Left renal cortex interstitium (tissue), 4 donors: ENCODE measurements at places on chromosomes 6 and 20.

DNA sequence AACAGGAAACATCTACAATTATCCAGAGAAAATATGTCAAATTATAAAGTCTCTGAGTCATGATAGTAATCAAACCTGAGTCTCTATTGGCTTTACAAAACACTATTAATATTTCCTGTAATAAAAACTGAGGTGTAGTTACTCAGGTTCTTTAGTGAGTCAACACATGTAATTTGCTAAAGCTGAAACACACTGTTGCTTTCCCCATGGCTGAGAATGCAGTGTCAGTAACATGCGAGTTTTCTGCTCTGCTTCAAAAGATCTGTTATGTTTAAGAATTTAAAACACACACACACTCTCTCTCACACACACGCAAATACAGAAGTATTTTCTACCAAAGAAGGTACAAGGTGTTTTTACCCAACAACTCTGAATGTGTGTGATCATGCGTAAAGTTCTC, 38.6 kb downstream of the ATXN1 start:
- no peak for DNase-seq

DNA sequence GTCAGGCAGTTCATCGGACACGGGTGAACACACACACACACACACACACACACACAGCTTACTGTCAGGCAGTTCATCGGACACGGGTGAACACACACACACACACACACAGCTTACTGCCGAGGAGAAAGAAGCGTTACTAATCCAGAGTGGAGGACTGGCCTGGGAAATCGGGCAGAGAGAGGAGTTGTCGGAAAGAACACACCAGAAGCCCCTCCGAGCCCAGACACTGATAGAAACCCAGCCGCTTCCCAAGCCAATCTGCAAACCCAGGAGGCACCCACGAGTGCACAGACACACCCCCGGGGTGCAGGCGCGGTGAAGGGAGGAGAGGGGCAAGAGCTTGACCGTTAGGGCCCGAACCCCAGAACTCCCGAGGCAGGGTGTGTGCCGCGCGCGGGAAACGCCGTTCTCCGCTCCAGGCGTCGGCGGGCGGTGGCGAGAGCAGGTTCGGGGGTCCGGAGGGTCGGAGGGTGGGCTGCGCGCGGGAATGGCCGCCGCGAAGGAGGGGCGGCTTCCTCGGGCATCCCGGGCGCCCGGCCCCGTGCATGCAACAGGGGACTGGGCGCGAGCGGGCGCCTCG, 636 bp downstream of the ELOVL2 start:
- peak; percentile 55 for DNase-seq

DNA sequence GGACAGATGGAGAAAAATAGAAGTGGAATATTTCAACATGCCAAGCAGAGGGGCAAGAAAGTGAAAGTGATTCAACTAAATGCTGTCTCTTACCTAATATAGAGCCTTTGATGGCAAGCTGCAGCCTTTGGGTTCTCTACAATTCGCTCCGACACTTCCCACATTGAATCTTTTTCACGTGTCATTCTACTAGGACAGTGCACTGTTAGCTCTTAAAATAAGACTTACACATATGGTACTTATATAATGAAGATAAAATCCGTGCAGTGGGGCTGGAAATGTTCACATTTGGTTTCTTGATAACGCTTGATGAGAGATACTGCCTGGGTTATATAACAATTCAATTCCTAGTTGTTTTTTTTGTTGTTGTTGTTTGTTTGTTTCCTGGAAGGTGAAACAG, 502.4 kb downstream of the LMBRD1 start:
- DNase-seq: no peak

DNA sequence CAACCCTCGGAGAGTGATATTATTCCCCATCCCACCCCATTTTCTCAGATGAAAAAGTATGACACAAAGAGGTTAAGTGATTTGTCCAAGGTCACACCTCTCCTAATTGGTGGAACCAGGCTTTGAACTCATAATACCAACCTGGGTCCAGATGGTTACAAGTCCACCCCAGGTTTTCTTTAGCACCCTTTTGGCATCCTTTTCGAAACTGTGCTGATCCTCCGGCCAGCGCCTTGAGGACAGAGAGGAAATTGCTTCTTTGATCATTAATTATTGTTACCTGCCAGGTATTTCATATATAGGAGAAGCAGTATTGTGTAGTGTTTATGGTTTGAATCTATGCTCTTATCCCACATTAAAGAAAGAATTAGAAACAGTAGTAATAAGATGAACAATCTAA, 29.3 kb upstream of the PDYN start:
- no peak for DNase-seq

DNA sequence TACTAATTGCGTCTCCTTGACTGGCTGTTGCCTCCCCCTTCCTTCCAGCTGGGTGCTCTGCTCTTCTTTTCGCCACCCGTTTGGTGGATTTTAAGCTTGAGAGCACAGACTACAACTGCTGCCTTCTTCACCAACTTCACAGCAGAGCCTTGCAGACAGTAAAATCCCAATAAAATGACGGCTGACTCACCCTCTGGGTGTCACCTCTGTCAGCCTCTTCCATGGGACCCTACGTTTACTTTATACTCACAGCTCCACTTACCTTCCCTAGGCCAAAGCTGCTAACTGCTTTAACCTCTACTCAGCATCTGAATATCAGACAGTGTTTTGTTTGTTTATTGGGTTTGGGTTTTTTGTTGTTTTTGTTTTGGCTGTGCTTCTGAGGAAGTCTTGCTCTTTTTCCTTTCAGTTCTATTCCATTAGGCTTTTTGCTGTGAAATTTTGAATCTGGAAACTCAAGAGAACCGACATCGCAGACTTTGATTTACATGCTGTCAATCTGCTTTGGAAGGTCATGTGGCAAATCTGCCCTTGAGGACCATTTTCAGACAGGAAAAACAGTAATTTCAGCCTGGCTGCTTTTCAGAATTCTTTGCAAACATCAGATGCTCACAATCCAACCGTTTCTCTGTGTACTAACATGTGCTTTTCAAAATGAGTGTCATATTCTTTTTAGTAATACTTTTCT, 2.4 kb downstream of the AGPAT4 start:
- no peak for DNase-seq

DNA sequence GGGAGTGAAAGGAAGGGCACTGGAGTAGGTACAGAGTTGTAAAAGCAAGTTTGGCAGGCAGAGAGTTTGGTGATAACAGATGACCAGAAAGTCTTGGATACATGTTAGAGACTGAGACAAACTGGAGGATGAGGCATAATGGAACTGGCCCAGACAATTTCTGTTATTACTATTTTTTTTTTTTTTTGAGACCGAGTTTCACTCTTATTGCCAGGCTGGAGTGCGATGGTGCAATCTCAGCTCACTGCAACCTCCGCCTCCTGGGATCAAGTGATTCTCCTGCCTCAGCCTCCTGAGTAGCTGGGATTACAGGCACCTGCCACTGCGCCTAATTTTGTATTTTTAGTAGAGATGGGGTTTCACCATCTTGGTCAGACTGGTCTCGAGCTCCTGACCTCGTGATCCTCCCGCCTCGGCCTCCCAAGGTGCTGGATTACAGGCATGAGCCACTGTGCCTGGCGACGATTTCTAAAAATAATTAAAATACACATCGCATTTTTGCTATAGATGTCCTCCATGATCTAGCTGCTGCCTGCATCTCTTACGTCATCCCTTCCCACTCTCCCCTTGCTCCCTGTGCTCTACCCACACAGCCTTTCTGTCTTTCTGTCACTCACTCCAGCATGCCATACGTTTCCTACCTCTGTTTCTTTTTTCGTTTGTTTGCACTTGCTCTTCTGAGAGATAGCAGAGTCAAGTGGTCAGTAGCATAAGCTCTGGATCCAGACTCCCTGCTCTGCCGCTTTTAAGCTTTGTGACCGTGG, 23.5 kb downstream of the MAPK14 start:
- DNase-seq: no peak

- DNase-seq: no peak
Measured at GRCh38 chr20:10411673-10412072, 22.3 kb downstream of the MKKS start.

- DNase-seq: no peak
Measured at GRCh38 chr6:14309516-14309915, 191.9 kb downstream of the CD83 start.

- no peak for DNase-seq
Measured at GRCh38 chr6:3228046-3228671, 706 bp upstream of the TUBB2B start.

DNA sequence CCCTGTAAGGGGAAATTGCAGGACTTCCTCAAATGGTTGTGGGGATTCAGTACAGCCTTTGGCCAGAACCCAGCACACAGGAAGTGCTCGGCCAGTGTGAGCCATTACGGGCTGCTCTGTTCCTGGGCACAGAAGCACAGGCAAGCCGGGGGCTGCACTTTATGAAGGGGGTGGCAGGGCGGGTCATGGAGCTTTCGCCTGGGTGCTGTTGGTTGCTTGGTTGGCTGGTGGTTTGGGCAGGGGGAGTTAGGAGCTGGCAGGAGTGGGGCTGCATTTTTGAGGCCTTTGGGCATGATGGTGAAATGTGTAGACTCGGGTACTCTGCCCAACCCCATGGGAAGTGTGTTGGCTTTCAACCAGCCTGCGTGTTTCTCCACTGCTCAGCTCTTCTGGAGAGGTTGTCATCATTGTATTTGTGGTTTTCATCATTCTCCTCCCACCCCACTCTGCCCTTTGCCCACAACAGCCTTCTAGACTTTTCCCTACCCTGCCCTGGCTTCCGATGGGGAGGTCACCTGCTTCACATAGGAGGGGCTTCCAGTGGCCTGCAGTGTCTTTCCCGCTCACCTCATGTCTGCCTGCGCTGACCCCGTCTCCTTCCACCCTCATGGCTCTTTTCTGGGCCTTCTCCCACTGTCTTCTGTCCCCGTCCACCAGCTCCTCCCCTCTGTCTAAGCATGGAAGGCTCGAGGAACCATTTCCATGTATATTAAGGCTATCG, 16.1 kb upstream of the RBM38 start:
- no peak for DNase-seq

DNA sequence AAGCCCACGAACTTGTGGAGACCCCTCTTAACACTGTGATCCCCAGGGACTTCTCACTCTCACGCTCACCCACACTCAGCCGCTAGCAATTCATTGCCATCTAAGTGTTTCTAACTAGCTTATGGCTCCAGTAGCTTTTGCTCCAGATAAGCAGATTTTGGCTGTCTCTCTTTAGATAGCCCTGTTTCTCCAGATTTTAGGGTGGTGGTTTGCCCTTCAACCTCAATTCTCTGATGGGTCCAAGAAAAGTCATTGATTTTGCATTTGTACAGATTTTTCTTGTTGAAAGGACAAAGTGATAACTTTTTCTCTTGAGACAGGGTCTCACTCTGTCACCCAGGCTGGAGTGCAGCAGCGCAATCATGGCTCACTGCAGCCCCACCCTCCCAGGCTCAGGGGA, 41.2 kb downstream of the NR2E1 start:
- no peak for DNase-seq

DNA sequence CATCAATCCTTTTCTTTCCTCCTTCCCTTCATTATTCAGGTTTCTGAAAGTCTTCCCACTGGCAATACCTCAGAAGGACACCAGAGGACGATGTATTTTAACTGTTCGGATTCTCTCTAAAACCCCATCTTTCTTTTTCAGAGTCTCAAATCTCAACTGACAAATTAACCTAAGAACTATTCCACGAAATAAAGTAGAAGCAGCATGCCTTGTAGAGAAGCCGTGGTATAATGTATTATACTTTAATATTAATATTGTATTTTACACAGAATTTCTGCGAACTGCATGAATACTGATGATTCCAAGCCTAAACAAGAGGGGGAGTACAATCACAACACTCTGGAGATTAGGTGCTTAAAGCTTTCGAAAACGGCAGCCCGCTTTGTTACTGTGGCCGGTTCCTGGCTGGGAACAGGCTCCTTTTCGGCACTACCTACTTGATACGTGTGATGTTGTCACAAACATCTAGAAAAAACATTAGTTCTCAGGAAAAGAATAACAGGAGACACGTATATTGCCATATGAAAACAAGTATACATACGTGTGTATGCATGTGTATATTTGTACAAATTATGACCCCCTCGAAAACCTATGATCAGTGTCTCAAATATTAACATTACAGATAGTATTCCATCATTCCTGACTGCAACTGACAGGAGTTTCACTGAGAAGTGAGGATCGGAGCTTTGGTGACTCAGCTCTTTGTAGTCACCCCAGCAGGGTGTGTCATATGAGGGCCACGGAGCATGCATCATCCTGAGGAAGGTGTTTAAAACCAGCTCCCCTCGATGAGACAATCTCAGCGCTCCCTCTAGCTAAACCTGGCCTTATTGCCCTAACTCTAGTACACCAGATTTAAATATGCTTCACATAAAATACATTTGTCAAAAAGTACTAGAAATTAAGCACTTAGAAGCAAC, 319.7 kb upstream of the TCF21 start:
- peak; percentile 61 for DNase-seq

DNA sequence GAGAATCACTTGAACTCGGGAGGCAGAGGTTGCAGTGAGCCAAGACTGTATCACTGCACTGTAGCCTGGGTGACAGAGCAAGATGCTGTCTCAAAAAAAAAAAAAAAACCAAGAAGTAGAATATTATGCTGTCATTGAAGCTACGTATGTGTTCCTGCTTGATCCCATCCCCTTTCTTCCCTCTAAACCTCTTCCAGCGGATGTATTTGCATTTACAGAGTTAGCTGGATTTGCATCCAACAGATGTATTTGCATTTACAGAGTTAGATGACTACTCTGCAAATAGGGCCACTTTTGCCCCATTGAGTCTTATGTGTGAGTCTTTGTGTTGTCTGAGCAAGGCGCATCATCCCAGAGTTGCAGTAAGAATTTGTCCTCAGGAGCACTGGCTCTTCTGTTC, 24.9 kb upstream of the IPCEF1 start:
- no peak for DNase-seq

DNA sequence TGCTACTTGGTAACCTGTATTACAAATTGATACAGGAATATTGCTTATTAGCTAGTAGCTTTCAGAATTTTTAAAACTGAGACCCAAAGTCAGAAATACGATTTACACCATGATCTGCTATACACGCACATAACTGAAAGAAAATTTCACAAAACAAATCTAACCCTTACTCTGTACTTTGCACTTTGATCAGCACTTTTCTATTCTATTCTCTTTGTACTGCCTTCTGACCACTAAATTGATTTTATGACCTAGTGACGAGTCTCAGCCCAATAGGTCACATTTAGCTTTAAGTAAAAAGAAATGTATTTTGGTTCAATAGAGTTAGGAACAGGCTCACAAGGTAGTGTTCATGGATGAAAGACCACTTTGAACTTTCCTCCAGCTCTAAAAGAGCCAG, 252.5 kb downstream of the TBX18 start:
- DNase-seq: no peak

GRCh38 chr6:6007366-6008088, 802 bp upstream of the NRN1 start:
- no peak for DNase-seq

- DNase-seq: peak; percentile 15
Measured at GRCh38 chr6:99119109-99120031, 171.6 kb upstream of the FBXL4 start.

GRCh38 chr20:36167902-36168503, 13.5 kb downstream of the EPB41L1 start:
- DNase-seq: no peak
